T-cell (primary cell): ENCODE measurements at places on chromosomes 6 and 20.

- DNase-seq, result no peak
Observed at GRCh38 chr20:40746251-40746650, 57.2 kb upstream of the MAFB start.

GRCh38 chr6:23145781-23146180 lies 576.4 kb downstream of the HDGFL1 start:
- no peak for DNase-seq

DNA sequence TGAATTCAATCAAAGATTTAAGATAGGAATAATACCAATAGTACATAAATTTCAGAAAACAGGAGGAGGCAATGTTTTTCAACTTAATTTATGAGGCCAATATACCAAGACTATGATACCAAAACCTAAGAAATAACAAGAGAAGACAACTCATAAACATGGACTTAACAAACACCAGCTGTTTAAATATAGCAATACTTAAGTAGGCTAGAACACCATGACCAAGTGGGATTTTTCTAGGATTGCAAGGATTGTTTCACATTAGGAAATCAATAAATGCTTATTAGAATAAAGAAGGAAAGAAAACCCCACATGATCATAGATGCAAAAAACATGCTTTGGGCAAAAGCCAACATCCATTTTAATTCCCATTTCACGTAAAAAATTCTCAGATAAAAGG lies 355.1 kb downstream of the EPM2A start:
- DNase-seq, result no peak

GRCh38 chr6:151682922-151683321 lies 124.6 kb upstream of the ESR1 start:
- no peak for DNase-seq

DNA sequence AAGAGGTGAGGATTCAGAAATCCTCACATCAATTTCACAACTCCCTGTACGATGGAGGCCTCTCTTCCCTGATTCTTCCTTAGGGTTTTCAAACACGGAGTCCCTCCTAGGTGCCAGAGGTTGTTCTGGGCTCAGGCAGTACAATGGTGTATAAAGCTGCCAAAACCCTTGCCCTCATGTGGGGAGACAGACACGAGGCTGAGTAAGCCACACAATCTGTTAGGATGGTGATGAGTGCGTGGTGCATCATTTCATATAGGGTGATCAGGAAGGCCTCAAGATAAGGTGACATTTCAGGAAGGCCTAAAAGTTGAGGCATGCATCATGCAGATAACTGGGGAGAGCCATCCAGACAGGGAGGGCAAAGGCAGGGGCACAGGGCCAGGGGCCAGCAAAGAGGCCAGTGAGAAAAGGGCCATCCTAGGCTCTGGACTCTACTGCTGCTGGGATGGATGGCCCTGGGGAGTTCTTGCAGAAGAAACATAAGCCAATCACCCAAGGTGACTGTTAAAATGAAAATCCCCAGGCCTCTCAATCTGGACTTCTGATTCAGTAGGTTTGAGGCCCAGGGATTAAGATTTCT lies 186.5 kb downstream of the PRKN start:
- no peak for DNase-seq

- DNase-seq, result no peak
Observed at GRCh38 chr6:137046871-137047412, 2.2 kb upstream of the IL20RA start.

- DNase-seq, result peak; percentile 41
Observed at GRCh38 chr6:119742188-119742803, 392.7 kb upstream of the MAN1A1 start.

DNA sequence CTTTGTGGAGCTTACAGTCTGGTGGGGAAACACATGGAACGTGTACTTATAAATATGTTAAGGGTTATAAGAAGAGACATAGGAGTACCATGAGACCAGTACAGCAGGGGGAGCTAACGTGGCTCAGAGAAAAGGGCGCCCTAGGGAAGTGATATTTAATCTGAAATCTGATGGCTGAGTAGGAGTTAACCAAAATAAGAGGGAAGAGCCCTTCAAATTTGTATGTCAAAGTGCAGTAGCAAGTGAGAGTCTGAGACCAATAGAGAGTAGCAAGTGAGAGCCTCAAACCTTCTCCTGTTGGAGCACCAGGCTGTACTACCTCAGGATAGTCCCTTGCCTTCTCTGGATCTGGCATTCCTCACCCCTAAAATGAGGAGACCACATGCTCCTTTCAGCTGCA lies 6.1 kb upstream of the PKIG start:
- no peak for DNase-seq

- no peak for DNase-seq
Observed at GRCh38 chr6:26476896-26477295, 19.1 kb downstream of the BTN2A1 start.

- DNase-seq, result no peak
Observed at GRCh38 chr6:83071023-83071422, 3.6 kb downstream of the DOP1A start.

- no peak for DNase-seq
Observed at GRCh38 chr20:32167552-32167951, 40.0 kb downstream of the PLAGL2 start.

- DNase-seq, result no peak
Observed at GRCh38 chr6:7143476-7143974, 35.8 kb downstream of the RREB1 start.

DNA sequence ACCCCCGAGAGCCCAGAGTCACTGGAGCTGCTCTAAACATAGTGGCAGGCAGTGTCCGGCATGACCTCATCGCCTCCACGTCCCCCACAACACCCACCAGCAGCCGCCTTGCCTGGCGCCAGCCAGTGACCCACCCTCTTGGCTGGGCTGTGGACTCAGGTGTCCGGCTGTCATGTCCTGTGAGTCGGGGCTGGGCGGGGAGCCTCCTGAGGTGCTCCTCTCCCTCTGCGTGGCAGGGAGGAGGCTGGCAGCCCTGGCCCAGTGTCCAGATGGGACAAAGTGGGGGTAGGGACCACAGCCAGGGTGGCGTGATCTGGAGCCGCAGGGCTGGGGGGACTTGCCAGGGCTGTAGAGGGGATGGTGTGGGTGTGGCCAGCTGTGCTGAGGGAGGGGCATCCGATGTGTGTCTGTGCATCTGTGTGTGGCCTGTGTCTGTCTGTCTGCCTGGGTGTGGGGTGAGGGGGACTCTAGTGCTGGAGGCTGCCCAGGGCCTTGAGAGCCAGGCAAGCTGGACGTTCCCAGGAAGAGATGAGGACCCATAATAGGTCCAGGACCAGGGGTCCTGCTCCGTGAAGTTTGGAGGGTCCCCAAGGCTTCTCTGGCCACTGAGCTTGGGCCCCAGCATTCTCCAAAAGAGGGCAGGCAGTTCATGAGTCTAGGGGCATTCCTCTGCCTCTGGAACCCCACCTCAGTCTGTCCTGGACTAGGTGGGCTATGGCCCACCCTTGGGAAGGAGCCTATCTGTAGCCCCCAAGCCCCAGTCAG lies 2.3 kb upstream of the SOX18 start:
- DNase-seq, result no peak

DNA sequence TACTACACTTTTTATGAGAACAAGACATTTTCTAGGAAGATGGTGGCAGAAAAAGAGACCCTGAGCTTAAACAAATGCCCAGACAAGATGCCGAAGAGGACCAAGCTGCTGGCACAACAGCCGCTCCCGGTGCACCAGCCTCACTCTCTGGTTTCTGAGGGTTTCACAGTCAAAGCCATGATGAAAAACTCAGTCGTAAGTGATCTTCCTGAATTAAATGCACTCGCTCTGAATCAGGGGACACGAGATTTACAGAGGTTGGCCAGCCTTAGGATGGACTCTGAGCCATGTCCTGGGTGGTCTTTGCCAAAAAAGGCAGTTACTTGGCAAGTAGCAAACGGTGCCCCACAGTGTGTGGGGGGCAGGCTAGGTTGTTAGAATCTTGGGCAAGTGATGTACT lies 423 bp downstream of the PACRG start:
- no peak for DNase-seq

DNA sequence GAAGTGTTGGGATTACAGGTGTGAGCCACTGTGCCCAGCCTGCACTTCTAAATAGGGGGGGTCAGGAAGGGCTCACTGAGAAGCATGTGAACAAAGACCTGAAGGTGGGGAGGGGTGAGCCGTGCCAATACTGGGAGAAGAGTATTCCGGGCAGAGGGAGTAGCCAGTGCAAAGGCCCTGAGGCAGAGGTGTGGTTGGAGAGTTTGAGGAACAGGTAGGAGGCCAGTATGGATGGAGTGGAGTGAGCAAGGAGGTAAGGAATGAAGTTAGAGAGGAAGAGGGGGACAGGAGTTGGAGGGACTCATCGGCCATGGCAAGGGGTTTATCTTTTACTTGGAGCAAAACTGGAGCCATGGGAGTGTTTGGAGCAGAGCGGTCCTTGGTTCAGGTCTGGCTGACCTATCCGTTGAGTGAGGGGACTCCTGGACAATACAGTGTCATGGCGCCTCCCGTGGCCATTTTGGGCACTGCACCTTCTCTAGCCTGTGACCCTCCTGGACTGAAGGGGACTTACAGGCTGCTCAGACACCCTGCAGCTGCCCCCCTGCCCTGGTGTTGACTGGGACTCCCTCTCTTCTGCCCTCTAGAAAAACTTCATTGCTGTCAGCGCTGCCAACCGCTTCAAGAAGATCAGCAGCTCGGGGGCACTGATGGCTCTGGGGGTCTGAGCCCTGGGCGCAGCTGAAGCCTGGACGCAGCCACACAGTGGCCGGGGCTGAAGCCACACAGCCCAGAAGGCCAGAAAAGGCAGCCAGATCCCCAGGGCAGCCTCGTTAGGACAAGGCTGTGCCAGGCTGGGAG lies 12.1 kb downstream of the FOXS1 start:
- peak; percentile 56 for DNase-seq
